ENCODE measurements at places on chromosomes 12 and 14.

GRCh38 chr14:88212691-88213090 is 110.4 kb downstream of the KCNK10 start:
- DNase-seq, result no peak

DNA sequence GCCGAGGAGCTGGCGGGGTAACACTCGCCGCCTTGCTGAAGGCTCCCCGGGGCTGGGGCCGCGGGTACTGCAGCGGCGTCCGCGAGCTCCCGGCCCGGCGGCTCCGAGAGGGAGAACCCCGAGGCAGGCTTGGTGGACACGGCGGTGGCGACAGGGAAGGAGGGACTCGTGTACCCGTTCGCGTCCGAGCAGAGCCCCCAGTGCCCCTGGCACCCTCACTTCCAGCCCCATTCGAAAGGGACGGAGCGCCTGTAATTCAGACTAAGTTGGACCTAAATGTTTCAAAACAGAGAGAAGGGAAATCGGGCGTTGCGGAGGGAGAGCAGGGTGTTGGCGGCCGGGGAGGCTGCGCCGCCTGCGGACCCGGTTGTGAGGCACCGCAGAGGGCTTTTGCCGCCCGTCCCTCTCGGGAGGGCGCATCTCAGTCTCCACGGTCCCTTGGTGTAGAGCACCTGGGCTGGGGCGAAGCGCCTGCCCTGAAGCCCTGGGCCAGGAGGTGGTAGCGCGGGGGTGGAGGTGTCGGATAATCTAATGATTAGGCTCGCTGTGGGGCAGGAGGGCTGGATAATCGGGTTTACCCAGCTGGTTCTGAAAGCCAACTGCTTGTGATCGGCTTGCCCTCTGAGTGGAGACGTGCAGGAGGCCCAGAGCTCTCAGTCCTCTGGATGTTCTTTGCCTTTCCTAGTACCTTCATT is 771 bp downstream of the DAAM1 start:
- DNase-seq, result peak; percentile 1

DNA sequence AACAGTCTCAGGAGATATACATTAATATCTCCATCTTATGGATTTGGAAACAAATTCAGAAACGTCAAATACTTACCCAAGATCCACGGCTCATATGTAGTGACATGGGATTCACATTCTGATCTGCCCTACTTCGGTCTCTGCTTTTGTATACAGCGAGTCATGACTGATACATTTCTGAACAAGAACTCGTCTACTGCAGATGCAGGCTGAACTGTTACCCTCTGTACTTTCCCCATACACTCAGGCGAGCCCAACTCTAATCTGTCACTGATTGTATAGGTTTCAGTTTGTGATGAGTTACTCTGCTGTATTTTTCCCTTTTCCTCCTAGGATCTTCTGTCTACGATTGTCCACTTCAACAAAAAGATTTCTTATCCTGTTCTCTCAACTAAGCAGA is 441.6 kb downstream of the CCDC91 start:
- DNase-seq, result no peak

DNA sequence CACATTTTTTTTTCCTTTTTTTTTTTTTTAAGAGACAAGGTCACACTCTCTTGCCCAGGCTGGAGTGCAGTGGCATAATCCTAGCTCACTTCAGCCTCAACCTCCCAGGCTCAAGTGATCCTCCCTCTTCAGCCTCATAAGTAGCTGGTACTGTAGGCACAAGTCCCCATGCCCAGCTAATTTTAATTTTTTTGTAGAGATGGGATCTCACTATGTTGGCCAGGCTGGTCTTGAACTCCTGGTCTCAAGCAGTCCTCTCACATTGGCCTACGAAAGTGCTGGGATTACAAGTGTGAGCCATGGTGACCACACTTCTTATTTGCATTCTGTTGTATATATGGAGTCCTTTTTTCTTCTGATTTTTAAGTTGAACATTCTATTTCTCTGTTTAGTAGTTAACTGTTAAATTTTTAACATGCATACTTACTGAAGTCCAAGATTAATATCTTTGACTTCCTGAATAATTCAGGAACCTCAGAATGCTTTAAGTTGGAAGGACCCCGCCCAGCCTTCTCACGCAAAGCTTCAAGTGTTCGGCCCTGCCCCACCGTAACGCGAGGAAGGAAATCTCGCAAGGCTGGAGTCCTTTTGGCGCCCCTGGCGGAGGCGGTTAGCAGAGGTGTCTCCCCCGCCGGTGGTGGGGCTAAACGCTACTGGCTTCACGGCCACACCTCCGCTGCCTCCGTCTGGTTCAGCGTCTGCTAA is 21.6 kb downstream of the SPATS2 start:
- peak; percentile 64 for DNase-seq

DNA sequence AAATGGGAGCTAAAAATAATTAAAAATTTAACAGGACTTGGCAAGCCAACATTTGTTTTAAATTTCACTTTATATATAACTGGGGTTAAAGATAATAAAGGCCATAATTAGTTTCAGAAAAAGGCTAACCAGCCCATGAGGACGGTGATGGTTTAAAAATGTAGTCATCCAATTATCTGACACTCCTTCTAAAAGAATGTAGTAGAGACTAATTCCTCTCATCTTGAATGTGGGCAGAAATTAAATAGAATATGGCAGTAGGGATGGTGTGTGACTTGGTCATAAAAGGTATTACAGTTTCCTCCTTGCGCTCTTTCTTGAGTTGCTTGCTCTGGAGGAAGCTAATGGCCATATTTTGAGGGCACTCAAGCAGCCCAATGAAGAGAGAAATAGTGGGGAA is 49.1 kb upstream of the PTPRB start:
- DNase-seq, result no peak

- DNase-seq, result no peak
Measured at GRCh38 chr14:74464785-74465184, 28.3 kb downstream of the NPC2 start.

GRCh38 chr12:78712834-78713481 is 151.6 kb upstream of the SYT1 start:
- DNase-seq, result no peak

GRCh38 chr12:29609431-29610215 is 112.1 kb upstream of the OVCH1 start:
- DNase-seq, result no peak

DNA sequence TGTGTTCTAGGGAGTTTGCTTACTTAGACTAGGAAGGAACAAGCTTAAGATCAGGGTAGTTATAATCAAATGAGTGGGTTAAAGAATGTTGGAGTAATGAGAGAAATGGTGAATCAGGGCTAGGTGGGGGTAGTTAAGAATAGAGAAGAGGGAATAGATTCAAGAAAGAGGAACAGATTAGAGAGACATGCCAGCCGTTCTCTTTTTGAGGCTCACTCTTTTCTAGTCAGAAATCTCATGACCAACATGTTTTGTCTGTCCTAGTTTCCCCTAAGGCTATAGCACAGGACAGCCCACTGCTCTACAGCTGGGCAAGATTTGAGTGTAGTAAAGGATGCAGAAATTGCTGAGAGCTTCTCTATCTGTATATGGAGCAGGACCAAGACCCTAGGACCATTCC is 258.4 kb downstream of the AKAP6 start:
- DNase-seq, result no peak

DNA sequence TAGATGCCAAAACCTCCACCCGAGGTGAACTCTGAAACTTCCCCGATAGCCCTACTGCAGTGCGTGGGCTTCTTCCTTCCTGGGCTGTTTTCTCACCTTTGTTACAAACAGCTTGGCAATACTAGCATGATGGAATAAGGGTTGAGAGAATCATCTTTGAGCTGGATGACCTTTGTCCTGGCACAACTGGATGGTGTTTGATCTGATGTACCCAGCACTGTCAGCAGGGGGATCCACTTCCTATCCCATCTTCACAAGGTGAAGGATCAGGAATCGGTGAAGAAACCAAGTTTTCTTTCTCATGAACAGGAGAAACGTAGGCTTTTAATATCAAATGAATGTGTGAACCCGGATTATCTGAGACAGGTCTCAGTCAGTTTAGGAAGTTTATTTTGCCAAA is 19.5 kb upstream of the LRRC10 start:
- no peak for DNase-seq

DNA sequence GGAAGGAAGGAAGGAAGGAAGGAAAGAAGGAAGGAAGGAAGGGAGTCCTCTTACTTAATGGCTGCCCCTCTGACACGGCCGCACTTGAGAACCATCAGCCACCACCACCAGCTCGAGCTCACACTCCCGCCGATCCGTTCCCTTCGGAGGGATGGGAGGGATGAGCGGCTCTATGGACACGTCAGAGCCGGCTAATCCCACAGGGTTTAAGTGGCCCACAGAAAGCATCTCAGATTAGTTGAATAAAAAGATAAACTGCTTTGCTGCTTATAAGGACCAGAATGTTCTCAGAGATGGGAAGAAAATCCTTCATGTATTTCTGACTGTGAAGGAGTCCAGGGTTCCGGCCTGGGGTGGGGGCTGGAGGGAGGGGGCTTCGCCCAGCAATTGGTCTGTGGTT is 31.1 kb downstream of the PRIMA1 start:
- DNase-seq, result no peak

- DNase-seq, result no peak
Measured at GRCh38 chr14:74213907-74214803, 25.1 kb upstream of the VSX2 start.

GRCh38 chr14:63245893-63246292 is 41.6 kb downstream of the RHOJ start:
- DNase-seq, result no peak

DNA sequence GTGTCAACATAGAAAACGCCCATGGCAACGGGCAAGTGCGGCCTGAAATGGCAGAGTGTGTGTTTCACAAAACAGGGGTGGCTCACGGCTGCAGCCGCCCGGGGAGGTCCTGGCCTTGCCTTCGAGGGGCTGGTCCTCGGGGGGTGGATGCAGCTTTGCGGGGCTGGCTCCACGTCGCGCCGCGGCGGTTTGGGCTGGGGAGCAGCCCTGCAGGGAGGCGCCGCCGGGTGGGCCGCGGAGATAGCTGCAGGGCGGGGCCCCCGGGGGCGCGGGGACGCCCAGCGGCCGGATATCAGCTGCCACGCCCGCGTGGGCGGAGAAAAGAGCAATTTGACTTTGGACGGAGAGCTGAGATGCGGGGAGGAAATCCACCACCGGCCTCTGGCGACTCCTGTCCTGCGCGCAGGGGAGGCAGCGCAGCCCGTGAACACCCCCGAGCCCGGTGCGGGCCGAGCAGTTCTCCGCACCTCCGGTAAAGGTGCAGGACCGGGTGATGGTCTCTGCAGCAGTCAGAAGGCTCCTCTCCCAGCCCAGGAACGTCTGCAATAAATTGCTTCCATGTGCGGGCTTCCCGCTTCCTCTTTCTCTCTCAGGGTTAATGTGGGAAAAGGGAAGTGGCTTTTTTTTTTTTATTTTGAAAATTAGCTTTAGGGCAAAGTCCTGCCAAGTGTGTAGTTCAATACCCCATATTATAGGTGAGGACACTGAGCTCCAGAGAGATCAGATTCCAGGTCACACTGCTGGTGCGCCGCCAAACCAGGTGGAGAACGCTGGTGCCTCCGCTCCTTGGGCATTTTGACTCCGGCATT is 110.5 kb downstream of the ARF6 start:
- DNase-seq, result peak; percentile 69

GRCh38 chr12:52798671-52799504 is 3.0 kb upstream of the KRT3 start:
- no peak for DNase-seq

- no peak for DNase-seq
Measured at GRCh38 chr12:115571446-115571845, 706.0 kb downstream of the MED13L start.

GRCh38 chr12:38648813-38649212 is 256.6 kb downstream of the CPNE8 start:
- no peak for DNase-seq

GRCh38 chr14:102196039-102196901 is 56.6 kb downstream of the WDR20 start:
- no peak for DNase-seq

GRCh38 chr14:63992858-63993257 is 140.1 kb downstream of the SYNE2 start:
- DNase-seq, result no peak

DNA sequence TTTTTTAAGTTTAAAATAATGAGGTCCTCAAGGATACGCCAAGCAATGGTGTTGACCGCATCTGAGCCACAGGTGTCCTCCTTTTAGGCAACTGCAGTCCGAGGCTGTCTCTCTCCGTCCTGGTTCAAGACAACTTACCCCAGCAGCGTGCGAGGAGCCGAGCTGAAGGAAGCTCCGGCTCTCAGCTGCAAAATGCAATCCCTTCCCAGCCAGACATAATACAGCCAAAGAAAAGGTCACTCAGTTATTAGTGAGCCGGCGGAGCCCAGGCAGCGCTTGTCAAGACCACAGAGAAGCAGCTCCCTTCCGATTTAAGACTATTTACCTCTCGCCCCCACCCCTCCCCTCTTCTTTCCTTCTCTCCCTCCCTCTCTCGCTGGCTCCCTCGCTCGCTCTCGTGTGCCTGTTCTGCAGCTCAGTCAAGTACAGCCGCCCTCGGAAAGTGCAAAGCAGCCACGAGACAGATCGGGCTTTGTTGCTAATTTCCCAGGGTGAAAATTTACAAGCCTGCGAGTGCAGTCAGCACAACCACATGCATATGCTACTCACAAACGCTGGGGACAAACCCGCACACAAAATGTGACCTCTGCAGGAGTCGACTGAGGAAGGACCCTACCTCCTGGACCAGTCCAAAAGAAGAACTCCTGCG is 363 bp upstream of the LMO3 start:
- DNase-seq, result no peak

GRCh38 chr14:23601845-23602180 is 23.2 kb upstream of the JPH4 start:
- DNase-seq, result no peak

- no peak for DNase-seq
Measured at GRCh38 chr14:94313991-94314655, 9.0 kb downstream of the SERPINA6 start.

DNA sequence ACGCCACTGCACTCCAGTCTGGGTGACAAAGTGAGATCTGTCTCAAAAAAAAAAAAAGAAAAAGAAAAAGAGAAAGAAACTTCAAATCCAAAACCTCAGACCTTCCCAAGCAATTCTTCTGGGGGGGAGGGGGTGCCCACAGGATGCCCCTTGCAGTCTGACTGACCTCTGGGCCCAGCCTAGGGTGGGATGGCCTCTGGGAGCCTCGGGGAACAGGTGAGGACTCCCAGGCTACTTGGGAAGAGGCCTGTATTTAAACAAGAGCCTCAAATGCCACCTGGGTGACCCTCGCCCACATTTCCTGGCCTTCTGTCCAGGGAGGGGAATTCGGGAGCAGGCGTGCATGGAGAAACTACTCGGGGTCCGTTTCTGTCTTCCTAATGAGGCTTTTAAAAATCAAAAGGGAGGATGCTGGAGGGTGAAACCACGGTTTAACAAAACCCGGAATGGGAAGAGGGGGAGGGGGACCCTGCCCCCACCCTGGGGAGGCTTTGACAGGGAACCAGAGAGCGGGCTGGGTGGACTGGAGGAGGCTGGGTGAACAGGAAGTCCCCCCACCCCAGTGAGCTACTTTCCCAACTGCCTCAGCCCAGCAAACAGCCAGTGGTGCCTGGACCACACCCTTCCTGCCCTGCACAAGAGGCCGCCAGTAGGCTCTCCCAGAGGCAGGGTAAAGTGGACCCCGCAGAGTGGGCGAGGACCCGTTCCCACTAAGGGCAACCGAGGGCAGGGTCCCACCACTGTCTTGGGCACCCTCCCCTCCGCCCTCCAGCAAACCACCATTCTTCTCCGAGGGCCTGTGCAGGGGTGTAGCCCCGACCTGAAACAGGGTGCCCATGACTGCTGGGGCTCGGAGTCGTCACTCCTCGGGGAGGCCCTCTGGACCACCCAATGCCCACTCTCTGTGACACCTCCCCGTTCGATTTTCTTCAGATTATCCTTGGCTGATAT is 1.5 kb upstream of the FBRSL1 start:
- no peak for DNase-seq

GRCh38 chr14:75306927-75307699 is 28.5 kb downstream of the FOS start:
- no peak for DNase-seq

GRCh38 chr12:12527820-12528296 is 34.8 kb downstream of the DUSP16 start:
- no peak for DNase-seq
